Renal cortical epithelial cell (primary cell): ENCODE measurements at places on chromosomes 13 and 19. TPM values are rescaled to one million over a fixed set of nuclear protein-coding genes. Genes with fewer than 3 reads are reported as not detected.

The CEACAM8 gene
- total RNA-seq: not detected in 2 replicates

The SLC25A41 gene
- total RNA-seq: 0.10 TPM in 1 of 2 replicates, not detected in the other

The ZNF625 gene
- 7.8 and 17.4 TPM in 2 replicates for total RNA-seq

The TNFSF11 gene
- 0.52 TPM in 1 of 2 replicates, not detected in the other for total RNA-seq

The PSG4 gene
- 3.6 and 22.4 TPM in 2 replicates for total RNA-seq

The PRODH2 gene
- total RNA-seq: 0.20 TPM in 1 of 2 replicates, not detected in the other

The BICRA gene
- 7.1 and 18.8 TPM in 2 replicates for total RNA-seq

The CYP4F11 gene
- total RNA-seq: 2.4 and 2.6 TPM in 2 replicates

The DAND5 gene
- 0.05 TPM in 1 of 2 replicates, not detected in the other for total RNA-seq

The ADAMTSL5 gene
- total RNA-seq: 2.1 and 5.0 TPM in 2 replicates

The MRPL4 gene
- total RNA-seq: 23.1 and 29.5 TPM in 2 replicates

The GNG8 gene
- total RNA-seq: not detected in 2 replicates

The DIS3 gene
- total RNA-seq: 48.1 and 49.0 TPM in 2 replicates

The SLC1A6 gene
- total RNA-seq: not detected in 2 replicates

The NCAN gene
- not detected in 2 replicates for total RNA-seq

The CLEC11A gene
- total RNA-seq: 0.15 and 0.52 TPM in 2 replicates

The OLFM4 gene
- 0.20 and 0.87 TPM in 2 replicates for total RNA-seq

The POLD1 gene
- total RNA-seq: 23.9 and 34.7 TPM in 2 replicates

The ZNF98 gene
- 0.17 and 0.55 TPM in 2 replicates for total RNA-seq

The C19orf18 gene
- 0.15 TPM in 1 of 2 replicates, not detected in the other for total RNA-seq

The MEIOSIN gene
- not detected in 2 replicates for total RNA-seq

The PSG6 gene
- not detected in 2 replicates for total RNA-seq

The ZNF682 gene
- total RNA-seq: 0.69 and 4.4 TPM in 2 replicates

The DHDH gene
- 0.10 and 1.7 TPM in 2 replicates for total RNA-seq

The SUPT5H gene
- total RNA-seq: 55.4 and 114 TPM in 2 replicates

The RUBCNL gene
- 0.10 and 0.52 TPM in 2 replicates for total RNA-seq

The CERS1 gene
- total RNA-seq: 0.40 and 1.0 TPM in 2 replicates

The ENOX1 gene
- 0.52 and 2.7 TPM in 2 replicates for total RNA-seq

The KLK14 gene
- not detected in 2 replicates for total RNA-seq

The IZUMO2 gene
- total RNA-seq: not detected in 2 replicates

The ZSCAN4 gene
- total RNA-seq: not detected in 2 replicates

The TTYH1 gene
- total RNA-seq: not detected in 2 replicates

The APC2 gene
- 0.05 TPM in 1 of 2 replicates, not detected in the other for total RNA-seq

The VAV1 gene
- 0.05 and 5.2 TPM in 2 replicates for total RNA-seq

The NLRP8 gene
- total RNA-seq: not detected in 2 replicates

The CCL25 gene
- not detected in 2 replicates for total RNA-seq

The RFX2 gene
- 3.0 and 3.9 TPM in 2 replicates for total RNA-seq

The LILRB5 gene
- not detected in 2 replicates for total RNA-seq

The TEX26 gene
- not detected in 2 replicates for total RNA-seq

The ACP7 gene
- not detected in 2 replicates for total RNA-seq
